DMS 273 treated with DMSO at 0.1 percent for 48 hours (cell line): ENCODE measurements at places on chromosomes 5 and 9.

DNA sequence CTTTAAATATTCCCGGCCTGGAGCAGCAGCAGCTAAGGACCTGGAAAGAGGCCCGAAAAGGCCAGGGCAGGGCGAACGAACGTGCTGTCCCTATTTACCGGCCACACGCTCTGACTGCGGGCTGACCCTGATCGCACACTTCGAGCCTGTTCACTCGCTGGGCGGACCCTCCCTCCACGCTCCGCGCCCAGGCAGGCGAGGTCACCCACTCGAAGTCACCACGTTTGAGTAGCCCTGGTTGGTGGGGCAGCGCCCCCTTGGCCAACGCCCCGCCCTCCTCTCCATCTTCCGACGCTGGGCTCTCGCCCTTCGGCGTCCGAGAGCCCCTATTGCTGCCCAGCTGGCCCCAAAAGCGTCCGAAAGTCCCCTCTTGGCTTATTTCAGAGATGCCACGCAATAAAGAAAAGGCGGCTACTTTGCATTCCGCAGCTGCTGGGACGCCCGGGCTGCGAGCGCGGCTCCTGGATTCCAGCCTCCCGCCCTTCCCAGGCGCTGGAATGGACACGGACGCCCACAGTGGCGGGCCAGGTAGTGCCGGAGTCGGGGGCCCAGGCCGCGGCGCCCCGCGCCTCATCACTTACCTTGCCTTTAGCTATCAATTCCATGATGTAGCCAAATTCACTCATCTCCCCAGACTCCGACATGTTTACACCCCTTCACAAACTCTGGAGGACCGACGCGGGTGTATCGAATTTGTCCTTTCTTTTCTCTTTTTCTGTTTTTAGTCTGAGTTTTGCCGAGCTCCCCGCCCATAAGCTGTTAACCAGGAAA, 9.9 kb upstream of the TRIM36 start:
- DNase-seq, result no peak

DNA sequence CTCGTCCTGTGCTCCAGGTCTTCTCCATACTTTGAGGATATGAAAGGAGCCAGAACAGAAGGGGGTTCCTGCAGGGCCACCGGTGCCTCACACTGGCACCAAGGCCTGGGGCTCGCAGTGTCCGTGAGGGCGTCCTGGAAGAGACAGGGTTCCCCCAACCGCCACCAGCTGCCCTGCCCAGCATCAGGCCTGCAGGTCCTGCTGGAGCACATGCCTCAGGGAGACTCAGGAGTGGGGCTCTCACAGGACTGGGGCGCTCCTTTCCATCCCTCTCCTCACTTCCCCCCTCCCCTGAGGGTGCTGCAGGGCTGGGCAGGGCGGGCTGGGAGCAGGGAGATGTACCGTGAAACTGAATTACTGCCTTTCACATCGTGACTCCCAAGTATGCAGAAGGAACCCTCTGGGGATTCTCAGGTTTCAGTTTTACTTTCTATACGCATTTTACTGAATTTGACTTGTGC, 31.7 kb downstream of the CEP72 start:
- no peak for DNase-seq

DNA sequence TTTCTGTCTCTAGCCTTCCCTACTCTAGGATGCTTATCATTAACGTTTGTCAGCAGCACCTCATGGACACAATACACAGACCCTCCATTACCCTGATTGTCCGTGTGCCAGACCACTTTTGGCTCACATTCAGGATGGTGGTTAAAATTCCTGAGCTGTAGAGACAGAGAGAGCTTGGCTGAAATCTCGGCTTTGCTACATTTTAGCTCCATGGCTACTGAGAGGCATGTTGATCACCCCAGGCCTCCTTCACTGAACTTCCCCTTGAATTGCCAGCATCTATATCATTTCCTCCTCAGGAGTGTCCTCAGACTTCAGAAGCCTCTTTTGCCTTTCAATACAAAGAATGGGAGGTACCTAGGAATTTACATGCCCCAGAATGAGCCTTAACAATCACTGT, 104.7 kb upstream of the ISL1 start:
- DNase-seq, result no peak

- DNase-seq, result no peak
Measured at GRCh38 chr5:56813302-56813701, 2.0 kb upstream of the MAP3K1 start.

DNA sequence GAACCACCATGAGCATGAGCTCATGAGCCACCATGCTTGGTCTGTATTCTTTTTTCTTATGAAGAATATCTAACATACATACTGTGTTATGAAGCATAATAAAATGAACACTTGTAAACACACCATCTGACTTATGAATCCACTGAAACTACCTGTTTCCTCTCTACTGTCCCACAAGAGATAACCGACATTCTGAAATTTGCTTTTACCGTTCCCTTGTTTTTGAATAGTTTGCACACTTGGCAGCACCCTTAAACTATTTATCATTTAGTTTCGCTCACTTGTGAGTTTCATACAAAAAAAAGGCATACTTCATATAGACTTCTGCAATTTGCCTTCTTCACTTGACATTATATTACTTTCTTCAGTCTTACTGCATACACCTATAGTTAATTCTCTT, 8.9 kb downstream of the LARS1 start:
- DNase-seq, result no peak

GRCh38 chr9:116687754-116688135, 640 bp downstream of the TRIM32 start:
- DNase-seq, result no peak

DNA sequence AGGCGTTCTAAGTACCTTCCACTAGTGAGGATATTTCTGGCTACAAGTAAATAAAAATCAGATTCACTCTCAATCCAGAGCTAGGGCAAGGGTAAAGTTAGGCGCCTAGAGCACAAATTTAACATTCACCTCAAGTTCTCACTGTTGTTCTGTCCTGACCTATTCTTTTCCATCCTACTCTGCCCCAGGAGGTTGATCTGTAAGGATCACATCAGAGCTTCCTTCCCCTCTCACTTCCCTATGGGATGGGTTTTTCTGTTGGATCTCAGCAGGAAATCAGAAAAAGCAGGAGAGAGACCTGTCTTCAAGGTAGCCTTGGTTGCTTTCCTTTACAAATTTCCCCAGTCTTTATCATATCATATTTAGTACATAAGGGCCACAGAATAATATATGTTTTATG, 316.7 kb downstream of the GABRG2 start:
- no peak for DNase-seq

- no peak for DNase-seq
Measured at GRCh38 chr9:69223605-69224004, 49.5 kb downstream of the TJP2 start.

DNA sequence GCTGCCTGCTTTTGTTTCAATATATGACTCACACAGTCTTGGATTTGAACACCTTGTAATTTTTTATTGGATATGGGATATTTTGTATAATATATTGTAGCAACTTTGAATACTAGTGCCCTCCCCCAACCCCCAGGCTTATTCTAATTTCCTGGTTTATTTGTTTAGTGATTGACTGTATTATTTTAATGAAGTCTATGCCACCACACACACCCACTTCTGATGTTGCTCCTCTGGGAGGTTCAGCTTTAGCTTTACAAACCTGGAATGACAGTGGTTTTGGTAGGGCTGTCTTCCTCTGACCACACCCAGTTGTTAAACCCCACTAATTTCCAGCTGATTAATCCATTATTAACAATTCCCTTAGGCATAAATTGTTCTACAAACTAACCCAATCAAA, 206.1 kb upstream of the NFIL3 start:
- DNase-seq, result no peak

- DNase-seq, result no peak
Measured at GRCh38 chr5:147170603-147171002, 64.2 kb upstream of the STK32A start.

- DNase-seq, result no peak
Measured at GRCh38 chr5:177491429-177491945, 5.9 kb downstream of the PDLIM7 start.

GRCh38 chr9:97319395-97319794, 11.9 kb downstream of the CCDC180 start:
- no peak for DNase-seq

- no peak for DNase-seq
Measured at GRCh38 chr5:81023261-81023970, 63.3 kb downstream of the RASGRF2 start.

- DNase-seq, result no peak
Measured at GRCh38 chr5:71778678-71779276, 59.7 kb downstream of the CARTPT start.

- no peak for DNase-seq
Measured at GRCh38 chr9:127519301-127520166, 68.2 kb downstream of the LRSAM1 start.

DNA sequence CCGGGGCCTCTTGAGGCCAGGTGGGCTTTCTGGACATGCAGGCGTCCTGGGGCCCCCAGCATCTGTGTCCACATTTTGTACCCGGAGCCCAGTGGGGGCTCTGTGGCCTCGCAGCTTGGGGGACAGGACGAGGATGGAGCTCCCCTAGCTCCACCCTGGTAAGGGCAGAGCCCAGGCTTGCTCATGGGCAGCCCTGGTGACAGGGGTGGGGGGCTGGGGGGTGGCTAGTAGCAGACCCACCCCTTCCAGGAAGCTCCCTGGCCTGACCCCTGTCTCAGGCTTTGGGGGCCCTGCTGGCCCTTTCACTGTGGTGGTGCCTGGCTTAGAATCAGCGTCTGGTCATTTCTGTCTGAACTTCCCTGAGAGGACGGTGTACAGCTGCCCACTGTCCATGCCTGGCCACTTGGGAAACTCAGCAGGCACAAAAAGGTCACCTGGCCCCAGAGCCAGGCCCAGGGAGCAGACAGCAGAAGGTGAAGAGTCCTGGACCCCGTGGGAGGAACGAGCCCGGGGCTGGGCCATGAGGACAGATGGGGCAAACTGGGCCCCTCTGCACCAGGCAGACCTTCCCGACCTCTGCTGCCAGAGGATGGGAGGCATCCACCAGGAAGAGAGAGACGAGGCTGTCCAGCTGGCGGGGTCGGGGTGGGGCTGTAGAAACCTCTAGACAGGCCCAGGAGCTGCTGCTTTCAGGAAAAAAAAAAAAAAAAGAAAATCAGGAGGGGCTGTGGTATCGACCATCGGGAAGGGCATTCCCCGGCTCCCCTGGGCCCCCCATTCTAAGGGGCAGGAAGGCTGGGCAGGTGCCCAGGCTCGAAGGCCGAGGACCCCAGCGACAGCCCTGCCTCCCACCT, 52.8 kb downstream of the EXD3 start:
- DNase-seq, result no peak

- DNase-seq, result no peak
Measured at GRCh38 chr5:76691467-76692273, 24.3 kb upstream of the F2R start.
